Spinal cord (tissue), 10 donors: ENCODE measurements at places on chromosomes 1 and 21. TPM values are rescaled to one million over a fixed set of nuclear protein-coding genes. Genes with fewer than 3 reads are reported as not detected.

The PLA2G2F gene
- total RNA-seq: not detected

The PPP1R12B gene
- 45.2 TPM for total RNA-seq

- no peak for DNase-seq
- H3K4me1 ChIP-seq: peaks cover 4% of the 10 kb centered on the region
- H3K36me3 ChIP-seq: peaks cover 25% of the 10 kb centered on the region
- no peak overlapping the region for H3K27ac ChIP-seq
- no peak overlapping the region for H3K4me3 ChIP-seq
These were observed 5.4 kb downstream of the EIF2D start for GRCh38 chr1:206606867-206607266.

DNA sequence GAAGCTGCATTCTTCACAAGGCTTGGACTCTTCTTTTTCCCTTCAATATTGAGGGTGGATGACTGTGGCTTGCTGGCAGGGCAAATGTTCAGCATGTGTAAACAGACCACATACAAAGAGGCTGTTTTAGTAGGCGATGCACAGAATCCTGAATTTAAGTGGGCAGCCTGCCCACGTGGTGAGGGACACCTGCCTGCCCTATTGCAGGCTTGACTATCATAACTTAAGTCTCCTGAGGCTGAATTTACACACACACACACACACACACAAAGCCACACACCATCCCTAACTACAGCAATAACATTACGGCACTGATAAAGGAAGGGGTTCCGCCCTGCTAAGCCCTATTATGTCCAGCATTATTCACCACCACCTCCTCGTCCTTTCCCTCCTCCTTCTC, 15.9 kb downstream of the SYT2 start:
- no peaks in the 10 kb centered on the region for H3K36me3 ChIP-seq
- no peak overlapping the region for H3K27ac ChIP-seq

The SLC9C2 gene
- 1.3 TPM for total RNA-seq

DNA sequence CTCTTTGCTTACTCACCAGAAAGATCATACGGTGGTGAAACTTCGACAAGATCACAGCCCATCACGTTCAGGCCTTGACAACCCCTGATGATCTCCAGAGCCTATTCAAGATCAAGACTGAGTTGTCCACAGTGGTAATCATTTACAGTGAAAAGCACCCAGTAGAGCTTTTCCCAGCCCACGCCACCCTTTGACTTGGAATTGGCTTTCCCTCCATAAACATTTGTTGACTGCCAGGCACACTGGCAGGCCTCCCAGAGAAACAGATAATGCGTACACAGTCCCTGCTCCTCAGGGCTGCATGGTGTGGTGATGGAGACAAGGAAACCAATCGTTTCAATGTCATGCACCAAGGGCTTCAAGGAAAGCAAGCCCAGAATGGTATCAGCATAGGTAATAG, 10.1 kb downstream of the AGMAT start:
- peaks cover 10% of the 10 kb centered on the region for H3K4me1 ChIP-seq
- H3K27me3 ChIP-seq: no peaks in the 10 kb centered on the region
- no peak overlapping the region for H3K4me3 ChIP-seq
- peaks cover 9% of the 10 kb centered on the region for H3K36me3 ChIP-seq
- H3K27ac ChIP-seq: no peak overlapping the region

- no peak overlapping the region for H3K4me3 ChIP-seq
- no peaks in the 10 kb centered on the region for H3K4me1 ChIP-seq
- DNase-seq: no peak
These were observed 15.3 kb upstream of the TNFSF4 start for GRCh38 chr1:173222149-173223030.

The GBP4 gene
- total RNA-seq: 3.3 TPM
